ENCODE measurements at places on chromosomes 2 and 18. TPM values are rescaled to one million over a fixed set of nuclear protein-coding genes. Genes with fewer than 3 reads are reported as not detected.

SERPINB10 gene
- not detected for total RNA-seq

ABCB11 gene
- 0.12 TPM for total RNA-seq

TLX2 gene
- not detected for total RNA-seq

ZC3H6 gene
- total RNA-seq, result 16.9 TPM

MARS2 gene
- total RNA-seq, result 7.1 TPM

DNA sequence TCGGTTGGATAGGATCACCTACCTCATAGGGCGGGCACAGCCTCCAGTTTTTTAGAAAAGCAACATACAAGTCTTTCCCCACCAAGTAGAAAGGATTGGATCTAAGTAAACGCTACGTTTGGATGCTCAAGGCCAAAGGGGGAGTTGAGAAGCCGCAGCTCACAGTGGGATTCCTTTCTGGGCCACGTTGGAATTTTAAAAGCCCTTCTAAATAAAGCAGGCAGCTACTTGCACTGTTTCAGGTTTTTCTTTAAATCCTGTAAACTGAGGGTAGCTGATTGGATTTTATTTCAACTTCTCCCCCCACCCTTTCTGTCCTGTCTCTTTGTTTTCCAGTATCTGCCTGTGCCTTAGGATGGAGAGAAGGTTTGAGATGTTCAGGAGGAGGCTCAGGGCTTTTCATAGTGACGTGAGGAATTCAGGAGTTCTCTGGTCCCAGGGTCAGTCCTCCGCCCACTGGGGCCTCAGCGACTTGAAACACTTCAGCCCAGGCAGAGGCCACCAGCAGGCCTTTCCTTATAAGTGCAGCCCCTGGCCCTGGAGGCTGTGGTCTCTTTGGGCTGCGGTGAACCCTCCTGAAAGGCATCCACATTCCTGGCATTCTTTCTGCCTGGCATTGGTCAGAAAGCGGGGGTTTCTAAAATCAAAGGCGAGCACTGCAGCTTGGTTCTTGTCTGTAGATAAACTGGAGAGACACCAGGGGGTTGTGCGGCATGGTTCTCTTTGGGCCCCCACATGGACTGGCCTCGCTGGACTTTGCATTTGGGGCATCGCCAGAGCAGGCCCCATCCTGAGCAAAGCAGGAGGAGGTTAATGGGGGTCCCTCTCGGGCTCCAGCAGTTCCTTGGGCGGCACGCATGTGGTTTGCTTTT is 44.5 kb downstream of the SH3BP4 start:
- DNase-seq, result no peak

GRCh38 chr18:63258749-63259566 is 60.6 kb downstream of the BCL2 start:
- DNase-seq, result no peak

- DNase-seq, result no peak
Measured at GRCh38 chr18:22688877-22689496, 244.1 kb upstream of the RBBP8 start.

- no peak for DNase-seq
Measured at GRCh38 chr18:39732918-39733317, 2167.3 kb upstream of the CELF4 start.

DNA sequence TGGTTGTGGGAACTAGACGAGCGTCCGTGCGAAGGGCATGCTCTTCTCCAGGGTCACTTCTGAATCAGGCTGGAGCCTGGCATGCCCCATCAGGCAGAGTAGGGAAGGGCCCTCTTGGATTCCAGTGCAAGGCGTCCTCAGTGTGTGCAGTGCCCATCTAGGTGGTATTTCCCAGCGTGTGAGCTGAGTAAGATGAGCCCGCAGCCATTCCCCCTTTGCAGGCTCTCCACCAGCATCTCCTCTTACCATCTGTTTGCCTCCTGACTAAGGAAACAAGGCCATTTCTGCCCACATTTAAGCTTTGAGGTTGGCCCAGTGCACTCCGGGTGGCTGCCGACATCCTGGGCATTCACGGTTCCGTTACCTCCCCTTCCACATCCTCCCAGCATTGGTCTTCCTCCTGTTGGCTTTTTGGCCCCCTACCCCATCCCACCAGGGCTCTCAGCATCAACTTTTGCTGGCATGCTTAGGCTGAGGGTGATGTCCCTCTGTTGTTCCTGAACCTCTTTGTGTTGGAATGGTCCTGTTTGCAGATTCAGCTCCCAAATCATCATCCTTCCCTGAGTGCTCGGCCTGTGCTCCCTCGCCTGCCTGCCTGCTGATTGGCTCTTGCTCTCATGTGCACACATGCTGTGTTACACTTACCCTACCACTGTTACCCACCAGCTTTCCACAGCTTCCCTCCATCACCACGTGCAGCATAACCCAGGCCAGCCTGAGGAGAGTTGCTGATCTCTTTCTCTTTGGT is 11.8 kb downstream of the CEP68 start:
- DNase-seq, result no peak

DNA sequence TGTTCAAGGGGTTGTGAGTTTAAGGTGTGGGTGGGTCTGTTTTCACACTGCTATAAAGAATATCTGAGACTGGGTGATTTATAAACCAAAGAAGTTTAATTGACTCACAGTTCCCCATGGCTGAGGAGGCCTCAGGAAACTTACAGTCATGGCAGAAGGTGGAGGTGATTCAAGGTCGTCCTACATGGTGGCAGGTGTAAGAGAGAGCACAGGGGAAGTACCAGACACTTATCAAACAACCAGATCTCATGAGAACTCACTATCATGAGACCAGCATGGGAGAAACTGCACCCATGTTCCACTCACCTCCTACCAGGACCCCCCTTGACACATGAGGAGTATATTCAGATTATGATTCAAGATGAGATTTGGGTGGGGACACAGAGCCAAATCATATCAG is 38.0 kb downstream of the RHBDD1 start:
- no peak for DNase-seq

All from right atrium auricular region (tissue), 2 donors.